Stimulated activated effector memory CD8-positive, alpha-beta T cell treated with anti-CD3 and anti-CD28 coated beads, Interleukin-12 subunit alpha, Interleukin-12 subunit beta, amount 100 ng/mL, for 72 hours (primary cell): ENCODE measurements at places on chromosomes 5 and 9.
A peak's percentile ranks its signal among the peaks of the same experiment; 100 is the strongest.

DNA sequence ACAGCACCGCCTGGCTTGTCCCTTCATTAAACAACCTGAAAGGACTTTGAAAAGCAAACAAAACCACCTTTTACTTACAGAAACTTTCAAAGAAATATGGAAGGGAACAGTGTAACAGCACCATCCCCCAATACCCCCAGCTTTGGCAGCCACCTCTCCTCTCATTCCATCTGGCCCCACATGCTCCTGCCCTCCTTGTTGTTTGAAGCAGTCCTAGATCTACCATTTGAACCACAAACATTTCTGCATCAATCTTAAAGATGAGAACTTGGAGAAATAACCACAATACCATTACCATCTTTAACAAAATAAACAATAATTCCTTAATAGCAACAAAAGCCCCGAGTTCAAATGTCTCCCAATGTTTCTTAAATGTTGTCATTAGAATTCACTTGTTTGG is 17.8 kb upstream of the COL15A1 start:
- DNase-seq: no peak

GRCh38 chr9:114180696-114181606 is 25.6 kb downstream of the COL27A1 start:
- no peak for DNase-seq

DNA sequence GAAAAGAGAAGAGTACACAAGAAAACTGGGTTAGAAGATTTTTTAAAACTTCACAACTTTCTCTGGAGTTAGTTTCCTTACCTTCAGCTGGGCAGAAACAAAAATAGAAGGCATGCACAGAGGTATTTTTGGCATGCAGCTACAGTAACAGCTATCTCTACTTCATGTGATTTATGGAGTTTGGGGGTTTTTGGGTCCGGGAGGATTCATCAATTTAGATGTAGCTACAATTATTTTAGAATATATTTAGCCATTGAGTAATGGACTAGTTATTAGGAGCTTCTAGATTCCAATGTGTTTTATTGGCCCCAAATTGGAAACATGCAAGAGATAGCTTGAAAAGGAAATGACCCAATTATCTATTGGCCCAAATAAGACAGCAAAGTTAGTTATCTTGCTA is 91.6 kb upstream of the TNFAIP8 start:
- DNase-seq: no peak

DNA sequence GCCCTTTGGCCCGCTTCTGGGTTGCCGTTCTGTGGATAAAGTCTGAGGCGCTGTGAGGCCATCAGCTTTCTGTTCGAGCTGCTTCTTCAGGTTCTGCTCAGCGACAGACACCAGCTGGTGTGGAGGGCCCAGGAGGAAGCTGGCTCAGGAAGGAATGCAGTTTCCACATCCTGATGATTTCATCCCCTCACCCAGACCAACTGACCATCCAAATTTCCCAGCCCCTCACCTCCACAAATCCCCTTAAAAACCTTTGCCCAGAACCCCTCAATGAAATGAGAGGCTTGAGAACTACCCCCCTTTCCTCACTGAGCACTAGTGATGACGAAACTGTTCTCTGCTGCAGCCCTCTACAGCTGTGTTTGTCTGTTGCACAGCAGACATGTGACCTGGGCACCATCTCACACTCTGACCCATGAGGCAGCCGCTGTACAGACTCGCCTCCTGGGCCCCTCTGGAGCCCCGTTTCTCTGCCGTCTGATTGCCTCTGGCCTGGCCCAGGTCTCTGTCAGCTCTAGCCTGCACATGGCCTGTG is 45.4 kb downstream of the SPATA31C2 start:
- no peak for DNase-seq

- DNase-seq: no peak
Observed at GRCh38 chr5:112210430-112211005, 208.6 kb downstream of the EPB41L4A start.

GRCh38 chr9:114169029-114169951 is 14.0 kb downstream of the COL27A1 start:
- no peak for DNase-seq

DNA sequence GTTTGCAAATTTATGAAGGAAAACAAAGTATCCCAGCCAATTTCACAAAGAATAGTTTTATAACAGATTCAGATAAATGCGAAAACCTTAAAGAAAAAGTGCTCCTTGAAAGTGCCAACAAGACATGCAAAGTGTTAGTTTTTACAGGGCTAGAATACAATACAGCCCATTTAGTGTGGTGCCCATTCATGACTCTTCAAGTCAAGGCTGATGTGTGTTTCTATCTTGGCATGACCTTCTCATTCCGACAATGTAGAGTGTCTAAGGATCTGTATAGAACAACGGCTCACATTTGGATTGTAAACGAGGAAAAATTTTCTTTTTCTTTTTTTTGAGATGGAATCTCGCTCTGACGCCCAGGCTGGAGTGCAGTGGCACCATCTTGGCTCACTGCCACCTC is 205.2 kb upstream of the SEMA6A start:
- no peak for DNase-seq

DNA sequence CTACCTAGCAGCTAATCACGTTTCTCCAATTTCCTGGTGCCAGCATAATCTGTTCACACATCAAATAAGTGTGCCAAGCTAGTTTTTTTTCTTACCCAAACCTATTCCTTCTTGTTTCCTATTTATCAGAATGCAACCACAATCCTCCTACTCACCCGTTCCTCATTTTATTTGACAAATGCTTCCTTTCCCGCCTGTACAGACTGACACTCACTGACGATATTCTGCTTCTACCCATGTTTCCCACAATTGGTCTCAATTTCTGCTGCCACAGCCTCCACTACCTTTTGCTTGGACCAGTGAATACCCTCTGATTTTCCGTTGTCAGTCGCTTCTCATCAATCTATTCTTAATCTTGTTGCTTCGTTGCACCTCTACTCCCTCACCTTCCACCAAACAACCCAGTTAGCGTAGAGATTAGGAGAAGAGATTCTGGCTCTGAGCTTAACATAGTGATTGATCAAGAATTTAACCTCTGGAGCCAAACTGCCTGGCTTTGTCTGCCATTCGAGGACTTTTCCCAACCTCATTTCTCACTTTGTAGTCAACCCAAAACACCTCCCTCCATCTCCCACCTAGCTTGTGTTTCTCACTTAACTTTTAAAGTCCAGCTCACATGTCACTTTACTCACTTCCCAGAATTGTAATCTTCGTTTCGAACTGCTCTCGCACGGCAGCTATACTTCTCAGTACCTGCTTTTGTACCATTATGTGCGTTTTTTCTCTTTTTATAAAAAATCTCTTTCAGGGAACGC is 729 bp upstream of the TMEM38B start:
- no peak for DNase-seq

- no peak for DNase-seq
Observed at GRCh38 chr9:122005597-122005996, 87.5 kb downstream of the TTLL11 start.

- DNase-seq: no peak
Observed at GRCh38 chr9:116883676-116884075, 196.6 kb downstream of the TRIM32 start.

DNA sequence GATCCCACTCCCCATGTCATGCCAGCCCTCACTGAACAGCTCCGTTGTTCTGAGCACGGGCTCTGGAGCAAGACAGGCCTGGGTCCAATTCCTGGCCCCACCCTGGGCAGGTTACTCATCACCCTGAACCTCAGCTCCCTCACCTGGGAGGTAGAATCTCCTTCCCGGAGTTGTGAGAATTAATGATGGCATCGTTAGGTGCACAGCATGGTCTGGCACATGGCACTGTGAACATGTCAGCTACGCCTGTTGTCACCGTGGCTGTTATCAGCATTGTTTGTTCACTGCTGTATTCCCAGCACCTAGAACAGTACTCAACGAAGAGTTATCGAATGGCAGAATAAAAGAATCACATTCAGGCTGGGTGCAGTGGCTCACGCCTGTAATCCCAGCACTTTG is 43.0 kb downstream of the LRSAM1 start:
- DNase-seq: no peak

DNA sequence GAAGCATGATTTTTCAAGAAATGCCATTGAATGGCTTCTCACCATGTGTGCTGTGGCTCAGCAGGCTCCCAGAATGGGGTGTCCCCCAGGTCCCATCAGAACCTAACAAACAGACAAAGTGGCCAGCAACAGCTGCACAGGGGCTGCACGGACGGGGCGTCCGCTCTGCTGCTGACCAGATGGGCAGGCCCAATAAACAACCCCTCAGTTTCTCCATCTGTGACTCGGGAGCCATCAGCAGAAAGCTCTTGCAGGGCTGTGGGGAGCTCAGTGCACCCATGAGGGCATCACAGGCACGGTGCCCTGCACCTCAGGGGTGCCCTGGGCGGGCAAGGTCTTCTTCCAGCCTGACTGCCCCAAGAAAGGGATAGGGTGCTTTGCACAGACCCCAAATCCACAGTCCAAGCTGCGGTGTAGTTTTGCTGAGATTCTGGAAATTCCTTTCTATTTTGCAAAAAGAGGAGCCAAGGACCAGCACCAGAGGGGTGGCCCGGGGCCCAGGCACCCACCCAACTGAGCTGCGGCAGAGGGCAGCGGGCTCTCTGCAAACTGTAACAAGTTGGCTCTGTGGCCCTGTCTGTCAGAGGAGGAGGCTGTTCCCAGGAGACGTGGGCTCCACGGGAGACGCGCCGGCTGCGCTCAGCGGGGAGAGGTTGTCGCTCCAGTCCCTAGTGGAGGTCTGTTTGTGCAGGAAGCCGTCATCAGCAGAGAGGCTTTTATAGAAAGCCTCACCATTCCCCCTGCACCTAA is 138.7 kb upstream of the PPP1R26 start:
- DNase-seq: no peak

- DNase-seq: no peak
Observed at GRCh38 chr5:110463106-110463505, 263.4 kb downstream of the TMEM232 start.

DNA sequence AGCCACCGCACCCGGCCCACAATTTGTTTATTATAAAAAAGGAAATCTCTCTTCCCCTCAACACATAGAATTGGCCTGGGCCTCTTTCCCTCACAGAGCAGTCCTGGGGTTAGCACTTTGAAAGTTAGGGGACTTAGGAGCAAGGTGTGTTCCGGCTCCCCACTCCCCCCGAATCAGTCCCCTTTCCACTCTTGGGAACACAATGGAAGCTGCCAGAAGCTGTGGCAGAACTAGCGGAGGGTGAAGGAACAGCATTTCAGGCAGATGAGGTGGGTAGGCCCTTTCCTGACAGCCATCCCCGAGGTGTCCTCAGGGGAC is 16.4 kb upstream of the C5orf47 start:
- no peak for DNase-seq

GRCh38 chr9:120625222-120625621 is 45.3 kb upstream of the CDK5RAP2 start:
- DNase-seq: no peak

GRCh38 chr9:33144551-33144950 is 22.6 kb downstream of the B4GALT1 start:
- no peak for DNase-seq

GRCh38 chr5:72951671-72952468 is 4.0 kb upstream of the FCHO2 start:
- no peak for DNase-seq

DNA sequence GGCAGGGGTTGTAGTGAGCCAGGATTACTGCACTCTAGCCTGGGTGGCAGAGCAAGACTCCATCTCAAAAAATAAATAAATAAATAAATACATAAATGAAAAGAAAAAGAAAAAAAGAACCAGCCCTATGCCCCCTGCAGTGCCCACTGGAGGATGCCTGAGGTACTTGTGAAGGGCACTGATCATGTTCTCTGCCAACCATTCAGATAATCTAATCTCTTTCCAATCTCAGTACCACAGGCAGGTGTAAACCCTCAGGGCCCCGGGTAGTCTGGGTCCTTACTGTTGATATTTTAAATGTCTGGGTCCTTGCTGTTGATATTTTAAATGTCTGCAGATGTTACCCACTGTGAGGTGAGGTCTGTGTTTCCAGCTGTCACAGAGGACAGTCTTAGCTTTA is 321.8 kb upstream of the ADCY2 start:
- DNase-seq: no peak

- no peak for DNase-seq
Observed at GRCh38 chr9:128689820-128690683, 1.0 kb downstream of the SET start.

DNA sequence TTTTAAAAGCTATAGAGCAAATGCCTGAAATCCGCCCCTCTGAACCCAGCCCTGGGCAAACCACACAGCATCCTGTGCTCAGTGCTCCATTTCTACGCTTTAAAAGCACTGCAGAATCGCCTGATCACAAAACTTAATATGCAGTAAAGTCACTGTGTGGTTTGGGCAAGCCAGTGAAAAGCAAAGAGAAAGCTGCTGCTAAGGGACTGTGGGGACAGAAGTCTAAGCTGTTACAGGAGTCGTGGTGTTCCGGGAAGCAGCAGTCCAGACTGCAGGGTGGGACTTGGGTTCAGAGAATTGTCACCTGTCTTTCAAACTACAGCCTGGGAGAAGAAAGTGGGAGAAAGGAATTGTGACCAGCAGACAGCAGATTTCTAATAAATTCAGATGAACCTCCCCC is 8.2 kb downstream of the RAPGEF1 start:
- DNase-seq: peak; percentile 67

GRCh38 chr9:87282538-87282937 is 215.1 kb upstream of the DAPK1 start:
- DNase-seq: no peak

GRCh38 chr5:95743232-95743631 is 12.1 kb downstream of the RHOBTB3 start:
- no peak for DNase-seq

- DNase-seq: no peak
Observed at GRCh38 chr9:72733895-72734294, 212.5 kb downstream of the TMC1 start.

GRCh38 chr5:122702524-122702875 is 72.4 kb upstream of the SNX2 start:
- DNase-seq: no peak

DNA sequence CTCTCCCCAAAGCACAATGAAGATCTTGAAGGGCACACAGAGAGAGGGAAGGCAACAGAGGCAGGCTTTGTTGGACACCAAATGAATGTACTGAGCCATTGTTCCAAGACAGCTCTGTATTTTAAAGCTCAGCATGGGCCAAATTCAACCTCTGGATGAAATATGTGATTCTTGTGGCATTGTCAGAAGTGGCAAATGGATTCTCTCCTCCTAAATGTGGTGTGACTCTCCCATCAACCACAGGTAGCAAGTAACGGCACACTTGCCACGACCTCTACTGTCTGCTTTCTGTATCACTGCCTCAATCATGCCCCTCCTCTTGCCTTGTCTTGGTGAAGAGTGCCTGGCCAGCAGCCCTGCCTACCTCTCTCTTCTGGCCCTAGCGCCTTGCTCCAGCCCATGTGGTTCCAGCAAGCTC is 6.1 kb upstream of the MOB3B start:
- DNase-seq: no peak

DNA sequence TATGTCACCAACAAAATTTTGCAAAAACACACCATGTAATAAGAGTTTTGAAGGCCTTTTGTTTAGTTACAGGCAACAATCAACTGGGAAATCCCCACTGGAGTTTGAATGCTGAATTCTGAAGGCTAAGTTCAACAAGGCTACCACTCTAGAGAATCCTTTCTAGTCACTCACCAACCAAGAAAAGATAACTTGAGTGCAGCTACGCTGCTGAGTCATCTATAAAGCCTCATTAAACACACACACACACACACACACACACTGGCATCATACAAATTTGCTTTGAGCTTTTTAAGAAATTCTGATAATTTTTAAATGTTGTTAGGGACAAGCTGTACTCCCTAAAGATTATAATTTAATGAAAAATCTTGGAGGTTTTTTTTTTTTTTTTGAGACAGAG is 219.6 kb downstream of the DENND1A start:
- no peak for DNase-seq
